CD4-positive, alpha-beta memory T cell (primary cell): ENCODE measurements at places on chromosomes 16 and 17. TPM values are rescaled to one million over a fixed set of nuclear protein-coding genes. Genes with fewer than 3 reads are reported as not detected.
A peak's percentile ranks its signal among the peaks of the same experiment; 100 is the strongest.

Gene HOXB9
- total RNA-seq, result not detected

DNA sequence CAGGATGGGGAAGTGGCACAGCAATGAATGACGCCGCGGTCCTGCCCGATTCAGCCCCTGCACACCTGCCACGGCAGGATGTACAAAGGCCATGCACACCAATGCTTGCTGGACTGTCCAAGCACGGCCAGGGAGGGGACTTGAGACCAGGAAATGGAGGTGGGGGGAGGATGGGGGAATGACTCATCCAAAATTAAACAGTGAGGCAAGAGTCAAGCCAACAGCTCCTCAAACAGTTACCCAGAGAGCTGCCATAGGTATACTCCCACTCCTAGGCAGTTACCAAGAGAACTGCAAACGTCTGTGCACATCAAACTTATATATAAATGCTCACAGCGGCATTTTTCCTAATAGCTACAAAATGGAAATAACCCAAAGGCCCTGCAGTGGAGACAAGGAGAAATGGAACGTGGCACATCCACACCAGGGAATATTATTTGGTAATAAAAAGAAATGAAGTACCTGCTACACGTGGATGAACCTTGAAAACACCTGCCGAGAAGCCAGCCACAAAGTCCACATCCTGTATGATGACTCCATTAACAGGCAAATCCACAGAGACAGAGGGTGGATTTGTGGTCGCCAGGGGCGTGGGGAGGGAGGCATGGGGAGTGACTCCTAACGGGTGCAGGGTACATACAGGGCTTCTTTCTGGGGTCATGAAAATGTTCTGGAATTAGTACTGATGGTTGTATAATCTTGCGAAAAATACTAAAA lies 54.1 kb downstream of the VAC14 start:
- no peak overlapping the region for H3K27ac ChIP-seq
- peaks cover 11% of the 10 kb centered on the region for H3K4me1 ChIP-seq
- no peak overlapping the region for H3K4me3 ChIP-seq
- no peaks in the 10 kb centered on the region for H3K27me3 ChIP-seq
- peaks cover 12% of the 10 kb centered on the region for H3K36me3 ChIP-seq

- H3K4me1 ChIP-seq, result no peaks in the 10 kb centered on the region
- DNase-seq, result no peak
- H3K4me3 ChIP-seq, result no peak overlapping the region
Observed at GRCh38 chr17:309361-309888, 43.2 kb downstream of the RPH3AL start.

DNA sequence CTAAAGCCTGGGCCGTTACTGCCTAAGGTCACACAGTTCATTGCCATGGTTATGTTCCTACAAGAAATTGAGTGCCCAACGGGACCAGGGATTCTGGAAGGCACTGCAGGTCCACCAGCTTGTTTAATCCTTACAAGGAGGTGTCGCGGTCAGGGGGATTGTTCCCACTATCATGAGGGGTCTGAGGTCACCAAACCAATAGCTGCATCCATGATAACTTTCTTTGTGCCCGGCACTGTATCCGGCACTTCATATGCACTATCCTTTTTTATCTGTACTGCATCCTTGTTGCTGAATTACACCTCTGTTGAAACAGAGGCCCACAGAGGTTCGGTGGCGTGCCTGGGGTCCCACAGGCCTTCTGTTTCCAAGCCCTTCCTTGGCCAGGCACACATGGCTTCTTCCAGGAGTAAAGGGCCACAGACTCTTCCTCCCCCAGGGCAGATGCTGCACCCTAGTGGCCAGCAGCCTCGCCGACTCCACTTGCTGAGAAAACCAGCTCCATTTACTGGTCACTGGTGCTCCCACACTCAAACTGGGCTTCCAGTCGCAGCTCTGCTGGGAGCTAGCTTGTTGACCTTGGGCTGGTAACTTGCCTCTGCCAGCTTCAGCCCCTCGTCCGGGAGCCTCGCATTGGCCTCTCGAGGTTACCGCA lies 82.0 kb upstream of the PLCG2 start:
- H3K27ac ChIP-seq, result no peak overlapping the region
- H3K27me3 ChIP-seq, result no peaks in the 10 kb centered on the region

- no peak overlapping the region for H3K4me3 ChIP-seq
- no peaks in the 10 kb centered on the region for H3K27me3 ChIP-seq
- H3K36me3 ChIP-seq, result no peaks in the 10 kb centered on the region
- H3K27ac ChIP-seq, result no peak overlapping the region
- no peak for DNase-seq
Observed at GRCh38 chr17:31802502-31802901, 56.5 kb downstream of the COPRS start.

- H3K36me3 ChIP-seq, result no peaks in the 10 kb centered on the region
- peak; percentile 59 for DNase-seq
- no peaks in the 10 kb centered on the region for H3K27me3 ChIP-seq
- H3K4me1 ChIP-seq, result peaks cover 25% of the 10 kb centered on the region
- peak overlapping the region; percentile 94 for H3K27ac ChIP-seq
- H3K4me3 ChIP-seq, result peak overlapping the region; percentile 38
Observed at GRCh38 chr16:4624827-4625559, 367 bp downstream of the MGRN1 start.

Gene NBR1
- 90.3 TPM for total RNA-seq

GRCh38 chr16:88030498-88030897 lies 79.3 kb downstream of the BANP start:
- H3K36me3 ChIP-seq, result peaks cover 8% of the 10 kb centered on the region
- no peak overlapping the region for H3K27ac ChIP-seq
- no peaks in the 10 kb centered on the region for H3K27me3 ChIP-seq
- H3K4me1 ChIP-seq, result no peaks in the 10 kb centered on the region
- no peak overlapping the region for H3K4me3 ChIP-seq

GRCh38 chr16:1272453-1273198 lies 16.8 kb downstream of the TPSD1 start:
- no peak for DNase-seq
- H3K4me1 ChIP-seq, result no peaks in the 10 kb centered on the region
- H3K27me3 ChIP-seq, result no peaks in the 10 kb centered on the region
- H3K36me3 ChIP-seq, result no peaks in the 10 kb centered on the region
- no peak overlapping the region for H3K4me3 ChIP-seq
- no peak overlapping the region for H3K27ac ChIP-seq

Gene CCL1
- not detected for total RNA-seq

DNA sequence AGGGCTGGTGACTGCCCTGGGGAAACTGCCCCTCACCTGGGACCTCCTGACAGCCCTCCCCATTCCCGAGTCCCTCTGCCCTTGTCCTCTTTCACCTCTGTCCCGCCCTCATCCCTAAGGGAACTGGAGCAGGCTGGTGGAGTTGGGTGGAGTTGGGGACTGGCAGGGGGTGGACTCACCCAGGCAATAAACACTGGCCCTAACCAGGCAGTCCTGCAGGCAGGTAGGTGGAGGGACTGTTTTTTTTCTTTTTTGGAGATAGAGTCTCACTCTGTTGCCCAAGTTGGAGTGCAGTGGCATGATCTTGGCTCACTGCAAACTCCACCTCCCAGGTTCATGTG lies 11.7 kb downstream of the GCGR start:
- DNase-seq, result no peak
- no peaks in the 10 kb centered on the region for H3K4me1 ChIP-seq
- H3K27ac ChIP-seq, result no peak overlapping the region
- no peak overlapping the region for H3K4me3 ChIP-seq
- H3K27me3 ChIP-seq, result no peaks in the 10 kb centered on the region
- H3K36me3 ChIP-seq, result no peaks in the 10 kb centered on the region

- DNase-seq, result no peak
- peaks cover 10% of the 10 kb centered on the region for H3K36me3 ChIP-seq
- H3K4me3 ChIP-seq, result no peak overlapping the region
- no peaks in the 10 kb centered on the region for H3K27me3 ChIP-seq
- no peak overlapping the region for H3K27ac ChIP-seq
Observed at GRCh38 chr16:677316-678190, 2.1 kb downstream of the RHBDL1 start.

GRCh38 chr17:78583091-78583490 lies 5.9 kb upstream of the DNAH17 start:
- no peaks in the 10 kb centered on the region for H3K4me1 ChIP-seq
- no peak for DNase-seq
- no peak overlapping the region for H3K4me3 ChIP-seq
- no peaks in the 10 kb centered on the region for H3K36me3 ChIP-seq
- H3K27me3 ChIP-seq, result no peaks in the 10 kb centered on the region

DNA sequence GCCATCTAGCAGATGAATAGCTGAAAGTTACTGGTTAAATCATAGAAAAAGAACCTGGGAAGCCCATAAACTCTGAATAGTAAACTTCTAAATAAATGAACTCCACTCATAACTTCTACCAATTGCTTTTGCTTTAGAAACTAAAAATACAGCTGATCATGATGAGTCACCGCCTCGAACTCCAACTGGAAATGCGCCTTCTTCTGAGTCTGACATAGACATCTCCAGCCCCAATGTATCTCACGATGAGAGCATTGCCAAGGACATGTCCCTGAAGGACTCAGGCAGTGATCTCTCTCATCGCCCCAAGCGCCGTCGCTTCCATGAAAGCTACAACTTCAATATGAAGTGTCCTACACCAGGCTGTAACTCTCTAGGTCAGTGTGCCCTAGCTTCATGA lies 9.7 kb downstream of the KAT7 start:
- no peak overlapping the region for H3K4me3 ChIP-seq
- no peaks in the 10 kb centered on the region for H3K27me3 ChIP-seq
- peaks cover 63% of the 10 kb centered on the region for H3K36me3 ChIP-seq
- peaks cover 37% of the 10 kb centered on the region for H3K4me1 ChIP-seq
- H3K27ac ChIP-seq, result no peak overlapping the region
- no peak for DNase-seq

GRCh38 chr16:30060346-30060745 lies 5.2 kb upstream of the ALDOA start:
- H3K4me1 ChIP-seq, result peaks cover 13% of the 10 kb centered on the region
- no peak for DNase-seq
- H3K27ac ChIP-seq, result no peak overlapping the region
- no peak overlapping the region for H3K4me3 ChIP-seq

GRCh38 chr16:14608111-14608566 lies 21.9 kb downstream of the PARN start:
- no peaks in the 10 kb centered on the region for H3K4me1 ChIP-seq
- H3K36me3 ChIP-seq, result peaks cover 65% of the 10 kb centered on the region
- no peak overlapping the region for H3K4me3 ChIP-seq
- H3K27ac ChIP-seq, result no peak overlapping the region

GRCh38 chr17:48728232-48729231 lies at the start of gene HOXB13:
Gene HOXB13, minus strand, starts transcription at chr17:48728750. Its CDS starts 157 bp downstream, at chr17:48728593.
- DNase-seq, result no peak
- H3K4me3 ChIP-seq, result no peak within 1 kb of the TSS
- H3K36me3 ChIP-seq, result no peaks in the 10 kb centered on the region
- no peak within 1 kb of the TSS for H3K27ac ChIP-seq
- peaks cover 39% of the 10 kb centered on the region for H3K4me1 ChIP-seq

Gene TBC1D3E
- total RNA-seq, result 0.17 TPM

- no peaks in the 10 kb centered on the region for H3K27me3 ChIP-seq
- DNase-seq, result no peak
- H3K27ac ChIP-seq, result no peak overlapping the region
Observed at GRCh38 chr17:46200197-46200596, 7.0 kb upstream of the KANSL1 start.

- peaks cover 83% of the 10 kb centered on the region for H3K4me1 ChIP-seq
- no peaks in the 10 kb centered on the region for H3K36me3 ChIP-seq
- DNase-seq, result peak; percentile 20
- H3K4me3 ChIP-seq, result no peak overlapping the region
Observed at GRCh38 chr17:35210741-35211140, 16.5 kb upstream of the SLC35G3 start.

DNA sequence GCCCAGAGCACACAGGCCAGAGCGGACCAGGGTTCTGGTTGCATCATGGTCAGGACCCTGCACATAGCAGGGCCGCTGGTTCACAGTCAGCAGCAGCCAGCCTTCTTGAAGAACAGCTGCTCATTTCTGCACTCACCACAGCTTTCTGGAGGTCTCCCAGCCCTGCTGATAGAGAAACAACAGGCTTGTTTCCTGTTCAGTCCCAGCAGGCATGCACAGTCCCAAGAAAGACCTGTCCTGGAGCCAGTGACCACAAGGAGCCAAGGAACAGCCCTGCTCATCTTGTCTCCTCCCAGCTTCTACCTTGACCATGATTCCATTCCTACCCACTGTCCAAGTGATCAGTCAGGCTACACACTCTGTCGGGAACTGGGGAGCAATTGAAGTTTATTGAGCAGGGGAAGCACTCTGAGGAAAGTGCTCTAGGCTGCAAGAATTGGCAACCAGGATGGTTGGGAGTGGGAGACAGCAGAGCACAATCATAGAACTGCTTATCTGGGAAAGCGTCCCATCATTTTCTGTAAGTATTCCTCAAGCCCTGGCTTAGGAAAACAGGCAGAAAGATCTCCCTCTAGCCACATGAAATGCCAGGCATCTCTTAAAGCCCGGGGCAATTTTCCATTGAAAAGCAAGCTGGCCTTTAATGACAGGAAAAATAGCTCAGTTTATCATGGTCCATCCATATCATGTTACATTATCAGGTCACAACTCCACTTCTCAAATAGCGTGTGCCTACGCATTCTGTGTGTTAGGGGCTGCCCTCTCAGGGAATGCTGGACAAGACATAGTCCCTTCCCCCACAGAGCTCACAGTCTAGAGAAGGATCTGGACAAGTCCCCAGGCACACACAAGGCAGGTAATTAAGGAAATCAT lies 155.4 kb upstream of the FOXF1 start:
- H3K36me3 ChIP-seq, result no peaks in the 10 kb centered on the region
- DNase-seq, result no peak
- H3K4me1 ChIP-seq, result no peaks in the 10 kb centered on the region
- no peak overlapping the region for H3K4me3 ChIP-seq

DNA sequence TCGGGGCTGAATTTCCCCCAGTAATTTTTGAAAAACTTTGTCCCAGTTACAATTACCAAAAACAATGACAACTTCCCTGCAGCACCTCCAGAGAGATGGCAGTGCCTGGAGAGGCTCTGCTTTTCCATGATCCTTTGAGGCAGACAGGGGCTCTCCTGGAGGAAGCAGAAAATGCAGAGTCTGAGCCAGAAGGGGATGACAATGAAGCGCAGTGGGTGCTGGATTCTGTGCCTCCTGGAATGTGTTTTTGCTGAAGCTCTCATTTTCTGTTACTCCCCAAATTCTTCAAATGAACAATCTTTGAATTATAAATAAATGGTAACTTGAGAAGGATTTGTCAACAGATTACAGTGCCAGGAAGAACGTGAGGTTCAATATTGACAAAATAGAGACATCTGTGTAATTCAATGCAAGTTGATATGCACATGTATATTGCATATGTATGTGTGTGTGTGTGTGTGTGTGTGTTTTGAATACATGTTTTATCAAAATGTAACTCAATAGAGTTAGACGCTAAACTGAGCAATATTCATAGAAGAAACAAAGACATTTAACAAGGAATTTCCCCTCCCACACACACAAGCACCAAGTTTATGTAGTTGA lies 9.7 kb upstream of the RUSF1 start:
- no peak overlapping the region for H3K4me3 ChIP-seq
- H3K27me3 ChIP-seq, result no peaks in the 10 kb centered on the region
- H3K27ac ChIP-seq, result no peak overlapping the region
- H3K36me3 ChIP-seq, result no peaks in the 10 kb centered on the region
- H3K4me1 ChIP-seq, result no peaks in the 10 kb centered on the region
- no peak for DNase-seq

- peaks cover 2% of the 10 kb centered on the region for H3K4me1 ChIP-seq
- no peak overlapping the region for H3K4me3 ChIP-seq
- H3K27me3 ChIP-seq, result no peaks in the 10 kb centered on the region
Observed at GRCh38 chr16:49497466-49497865, 123.9 kb downstream of the C16orf78 start.

- no peak overlapping the region for H3K27ac ChIP-seq
- no peaks in the 10 kb centered on the region for H3K27me3 ChIP-seq
- no peak overlapping the region for H3K4me3 ChIP-seq
Observed at GRCh38 chr16:79062821-79063220, 537.7 kb downstream of the MAF start.
